Coronary artery (tissue), 2 donors: ENCODE measurements at places on chromosomes 7 and 10.

GRCh38 chr7:24728503-24729364, 28.5 kb downstream of the GSDME start:
- DNase-seq, result no peak

DNA sequence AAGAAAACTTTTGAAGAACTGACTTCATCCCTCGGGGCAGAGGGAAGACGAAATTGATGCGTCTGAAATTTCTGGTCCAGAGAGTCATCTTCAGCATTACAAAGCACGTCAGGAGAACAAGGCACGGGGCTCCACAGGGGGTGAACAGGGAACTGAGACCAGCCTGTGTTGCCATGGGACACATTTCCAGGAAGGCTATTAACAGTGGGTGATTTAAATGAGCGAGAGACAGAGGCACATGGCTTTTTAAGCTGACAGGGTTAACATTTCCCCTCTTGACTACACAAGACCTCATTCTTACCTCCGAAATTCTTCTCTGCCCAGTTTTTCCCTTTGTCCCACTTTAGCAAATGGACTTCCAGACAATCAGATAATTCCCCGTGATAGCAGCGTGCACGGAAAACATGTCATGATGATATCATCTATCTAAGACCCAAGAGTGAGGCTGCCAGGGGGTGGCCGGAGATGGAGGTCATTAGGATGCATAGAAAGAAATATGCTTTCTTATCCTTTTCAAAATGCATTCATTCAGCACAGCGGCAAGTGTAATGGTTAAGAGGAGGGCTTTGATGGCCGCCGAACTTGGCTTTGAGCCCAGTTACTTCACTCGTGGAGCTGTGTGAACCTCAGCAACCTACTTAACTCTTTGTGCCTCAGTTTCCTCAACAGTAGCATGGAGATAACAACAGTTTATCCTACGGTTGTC, 248.0 kb downstream of the PRPF18 start:
- DNase-seq, result no peak

DNA sequence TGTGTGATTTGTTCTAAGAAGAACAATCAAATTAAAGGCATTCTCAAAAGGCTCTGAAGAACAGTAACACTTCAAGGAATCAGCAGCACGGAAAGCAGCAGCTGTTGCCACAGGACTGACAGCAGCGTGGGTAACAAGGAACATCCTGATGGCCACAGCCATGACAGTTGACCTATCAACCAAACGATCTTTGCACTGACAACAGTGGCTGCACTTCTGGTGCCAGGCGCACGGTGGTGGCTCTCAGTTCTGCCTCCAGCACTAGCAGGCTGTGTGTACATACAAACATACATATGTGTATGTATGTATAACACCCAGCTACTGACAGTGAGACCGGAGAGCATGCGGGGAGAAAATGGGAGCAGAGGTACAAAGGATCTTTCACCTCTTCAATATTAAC, 114.1 kb downstream of the ZFAND4 start:
- DNase-seq, result no peak

DNA sequence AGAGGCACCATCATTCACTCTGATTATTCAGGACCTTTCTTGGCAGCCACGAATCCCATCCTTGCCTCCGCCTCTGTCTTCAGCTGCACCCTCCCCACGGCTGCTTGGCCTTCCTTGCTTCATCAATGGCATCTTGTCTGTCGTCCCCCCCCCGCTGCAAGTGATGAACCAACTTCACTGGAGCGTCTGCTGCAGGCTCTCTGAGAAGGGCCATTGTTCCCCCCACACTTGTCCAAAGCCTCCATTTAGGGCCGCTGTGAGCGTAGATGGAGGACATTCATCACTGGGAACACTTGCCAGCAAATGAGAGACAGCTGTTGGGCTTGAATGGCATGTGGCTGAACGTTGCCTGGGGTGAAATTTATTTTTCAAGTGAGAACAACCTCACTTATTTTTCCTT, 20.1 kb downstream of the AFAP1L2 start:
- DNase-seq, result no peak

GRCh38 chr7:34430456-34430855, 227.6 kb upstream of the NPSR1 start:
- no peak for DNase-seq

- no peak for DNase-seq
Observed at GRCh38 chr10:17781856-17782255, 27.3 kb upstream of the MRC1 start.

GRCh38 chr7:40937879-40938278, 765.0 kb downstream of the INHBA start:
- no peak for DNase-seq

DNA sequence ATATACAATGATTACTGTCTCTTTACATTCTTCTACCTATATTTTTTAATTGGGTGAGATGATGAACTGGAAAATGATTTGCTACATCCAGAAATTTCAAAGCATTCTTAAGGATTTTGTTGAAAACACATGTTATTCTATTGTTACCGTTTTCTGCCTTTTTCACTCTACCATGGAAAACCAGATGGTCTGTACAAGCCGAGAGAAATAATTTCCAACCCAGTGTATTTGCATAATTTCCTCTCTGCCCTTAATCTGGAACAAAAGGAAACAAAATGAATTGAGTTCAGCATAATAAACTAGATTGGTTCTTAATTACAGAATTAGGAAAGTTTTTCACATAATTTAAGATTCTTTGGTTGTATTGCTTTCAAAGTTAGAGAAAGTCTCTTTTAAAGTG, 211.2 kb downstream of the CACNB2 start:
- DNase-seq, result no peak

GRCh38 chr7:1922071-1922869, 252.2 kb downstream of the ELFN1 start:
- no peak for DNase-seq
